ENCODE measurements at places on chromosomes 2 and 18.

GRCh38 chr2:124323321-124323720, 298.2 kb downstream of the CNTNAP5 start:
- no peak for DNase-seq

GRCh38 chr2:88165332-88166003, 4.7 kb upstream of the THNSL2 start:
- no peak for DNase-seq

DNA sequence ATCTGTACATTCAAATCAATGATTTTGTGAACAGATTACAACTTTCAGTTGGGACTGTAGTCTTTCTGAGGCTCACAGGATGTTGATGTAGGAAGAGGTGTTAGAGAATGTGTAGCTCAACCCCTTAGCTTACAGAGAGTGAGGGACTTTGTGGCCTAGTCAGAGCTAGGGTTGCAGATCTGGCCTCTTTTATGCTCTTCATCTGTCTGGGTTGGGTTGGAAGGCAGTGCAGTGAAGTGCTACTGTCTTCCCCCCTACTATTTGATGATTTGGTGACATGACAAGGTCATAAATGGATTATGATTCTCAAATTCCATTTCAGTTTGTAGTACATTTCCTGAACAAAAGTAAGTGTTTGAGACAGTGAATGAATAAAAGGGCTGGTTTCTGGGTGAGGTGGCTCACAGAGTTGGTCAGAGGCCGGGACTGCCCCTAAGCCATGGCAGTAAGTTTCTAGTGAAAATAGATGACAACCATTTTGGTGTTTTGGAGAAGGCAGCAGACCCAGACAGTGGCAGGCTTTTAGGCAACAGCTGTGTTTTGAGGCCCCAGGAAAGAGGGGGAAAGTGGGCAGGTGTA, 21.6 kb downstream of the MAP4K4 start:
- DNase-seq = no peak

DNA sequence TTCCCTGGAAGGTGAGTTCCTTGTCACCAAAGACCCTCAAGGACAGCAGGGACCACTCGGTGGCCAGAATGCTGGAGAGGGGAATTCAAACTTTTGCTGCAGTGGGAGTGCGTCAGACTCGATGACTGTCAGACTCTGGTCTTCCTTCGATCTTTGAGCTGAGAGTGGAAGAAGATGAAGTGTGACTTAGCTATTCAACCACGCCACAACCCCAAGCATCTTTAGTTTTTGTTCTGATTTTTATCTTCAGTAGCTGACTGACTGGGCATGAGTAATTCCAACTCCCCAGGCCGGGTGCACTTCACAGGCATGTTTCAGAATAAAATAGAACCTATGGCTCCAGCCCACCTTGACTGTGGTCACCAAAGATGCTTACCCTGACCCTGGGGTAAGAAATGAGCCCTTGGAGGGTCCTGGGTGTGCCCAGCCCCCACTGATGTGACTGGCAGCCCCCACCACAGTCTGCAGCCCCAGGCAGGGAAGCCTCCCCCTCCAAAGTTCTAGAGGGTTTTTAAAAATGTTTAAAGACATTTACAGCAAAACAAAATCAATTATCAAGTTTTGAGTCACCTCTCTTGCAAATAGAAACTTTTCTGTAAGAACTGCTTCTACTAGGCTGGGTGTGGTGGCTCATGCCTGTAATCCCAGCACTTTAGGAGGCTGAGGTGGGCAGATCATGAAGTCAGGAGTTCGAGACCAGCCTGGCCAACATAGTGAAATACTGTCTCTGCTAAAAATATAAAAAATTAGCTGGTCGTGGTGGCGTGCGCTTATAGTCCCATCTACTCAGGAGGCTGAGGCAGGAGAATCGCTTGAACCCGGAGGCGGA, 24.9 kb upstream of the YWHAQ start:
- no peak for DNase-seq

DNA sequence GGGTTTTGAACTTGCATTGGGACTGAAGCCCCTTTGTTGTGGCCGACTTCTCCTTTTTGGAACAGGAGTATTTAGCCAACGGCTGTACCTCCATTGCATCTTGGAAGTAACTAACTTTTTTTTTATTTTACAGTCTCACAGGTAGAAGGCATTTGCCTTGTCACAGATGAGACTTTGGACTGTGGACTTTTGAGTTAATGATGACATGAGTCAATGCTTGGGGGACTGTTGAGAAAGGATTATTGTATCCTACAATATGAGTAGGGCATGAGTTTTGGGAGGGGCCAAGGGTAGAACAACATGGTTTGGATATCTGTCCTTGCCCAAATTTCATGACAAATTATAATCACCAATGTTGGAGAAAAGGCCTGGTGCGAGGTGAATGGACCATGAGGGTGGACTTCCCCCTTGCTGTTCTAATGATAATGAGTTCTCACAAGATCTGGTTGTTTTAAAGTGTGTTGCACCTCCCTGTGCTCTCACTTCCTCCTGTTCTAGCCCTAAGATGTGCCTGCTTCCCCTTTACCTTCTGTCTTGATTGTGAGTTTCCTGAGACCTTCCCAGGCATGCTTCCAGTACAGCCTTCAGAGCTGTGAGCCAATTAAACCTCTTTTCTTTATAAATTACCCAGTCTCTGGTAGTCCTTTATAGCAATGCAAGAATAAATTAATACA, 1269.4 kb upstream of the CHAC2 start:
- DNase-seq = no peak

DNA sequence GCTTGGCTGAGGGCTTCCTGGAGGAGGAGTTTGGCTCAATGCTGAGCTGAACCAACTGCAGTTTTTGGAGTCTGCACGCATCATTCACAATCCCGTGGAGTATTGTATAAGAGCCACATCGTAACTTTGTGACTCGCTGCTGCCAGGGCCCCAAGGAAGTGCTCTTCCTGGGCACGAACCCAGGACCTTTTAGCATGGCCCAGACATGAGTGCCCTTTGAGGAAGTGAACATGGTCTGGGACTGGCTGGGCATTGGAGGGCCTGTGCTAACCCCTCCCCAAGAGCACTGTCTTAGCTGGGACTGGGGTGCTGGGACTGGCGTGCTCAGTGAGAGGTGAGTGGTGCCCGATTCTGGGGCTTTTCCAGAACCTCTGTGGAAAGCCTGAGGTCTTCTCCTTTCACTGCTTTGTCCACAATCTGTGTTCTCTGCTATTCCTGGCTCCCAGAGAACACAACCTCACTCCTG, 88.6 kb downstream of the LIPG start:
- DNase-seq = no peak

DNA sequence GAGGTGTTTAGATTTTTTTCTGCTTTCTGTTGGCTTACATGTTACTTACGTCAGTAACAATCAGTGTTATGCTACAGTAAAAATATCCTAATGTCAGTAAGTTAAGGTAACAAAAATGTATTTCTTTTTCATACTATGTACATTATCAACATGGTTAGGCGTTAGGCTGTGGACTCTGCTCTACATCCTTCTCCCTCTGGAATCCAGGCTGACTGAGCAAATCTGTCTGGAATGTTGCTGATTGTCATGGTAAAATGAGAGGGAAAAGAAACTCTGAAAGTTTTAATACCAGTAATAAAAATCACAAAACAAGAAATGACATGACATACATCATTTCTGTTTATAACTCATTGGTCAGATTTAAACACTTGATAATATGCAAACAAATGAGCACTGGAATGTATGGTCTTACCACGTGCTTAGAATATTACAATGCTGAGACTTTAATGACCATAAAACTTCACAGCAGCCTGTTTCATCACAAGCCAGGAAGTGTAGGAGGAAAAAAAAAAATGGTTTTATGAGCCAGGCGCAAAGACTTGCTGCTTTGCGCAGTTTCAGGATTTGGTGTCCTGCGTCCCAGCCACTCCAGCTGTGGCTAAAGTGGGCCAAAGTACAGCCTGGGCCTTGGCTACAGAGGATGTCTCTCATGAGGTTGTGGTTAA, 252.4 kb downstream of the FSIP2 start:
- no peak for DNase-seq

DNA sequence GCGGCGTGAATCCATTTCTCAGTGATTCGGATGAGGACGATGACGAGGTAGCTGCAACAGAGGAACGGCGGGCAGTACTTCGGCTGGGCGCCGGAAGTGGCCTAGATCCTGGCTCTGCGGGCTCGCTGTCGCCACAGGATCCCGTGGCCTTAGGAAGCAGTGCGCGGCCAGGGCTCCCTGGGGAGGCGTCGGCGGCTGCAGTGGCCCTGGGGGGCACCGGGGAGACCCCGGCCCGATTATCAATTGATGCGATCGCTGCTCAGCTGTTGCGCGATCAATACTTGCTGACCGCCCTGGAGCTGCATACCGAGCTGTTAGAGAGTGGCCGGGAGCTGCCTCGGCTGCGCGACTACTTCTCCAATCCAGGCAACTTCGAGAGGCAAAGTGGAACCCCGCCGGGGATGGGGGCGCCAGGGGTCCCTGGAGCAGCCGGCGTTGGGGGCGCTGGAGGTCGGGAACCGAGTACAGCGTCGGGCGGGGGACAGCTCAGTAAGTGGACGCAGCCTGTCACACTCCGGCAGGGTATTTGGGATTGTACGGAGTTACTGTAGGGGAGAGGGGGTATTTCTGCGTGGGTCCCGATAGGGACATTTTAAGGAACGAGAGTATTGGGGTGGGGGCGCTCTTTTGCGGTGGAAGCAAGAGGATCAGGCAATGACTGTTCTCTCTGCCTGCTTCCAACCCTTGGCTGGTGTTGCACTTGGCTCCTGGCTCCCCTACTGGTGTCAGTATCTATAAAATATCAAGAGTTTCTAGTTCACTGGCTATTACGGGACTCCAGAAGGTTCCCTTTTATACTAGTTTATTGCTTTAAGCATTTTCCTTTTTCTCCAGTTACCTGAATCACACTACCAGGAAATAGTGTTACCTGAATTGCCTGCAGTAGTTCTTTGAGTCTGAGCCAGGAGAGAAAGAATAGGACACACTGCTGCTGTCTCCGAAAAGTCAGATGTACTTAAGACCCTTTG, 772 bp downstream of the RELCH start:
- peak; percentile 63 for DNase-seq

Data from lower lobe of right lung (tissue), 2 donors.